Body of pancreas (tissue), 4 donors: ENCODE measurements at places on chromosomes 3 and 15. TPM values are rescaled to one million over a fixed set of nuclear protein-coding genes. Genes with fewer than 3 reads are reported as not detected.

Gene CCRL2
- total RNA-seq, result not detected

Gene RLBP1
- total RNA-seq, result not detected

Gene IGSF11
- 9.1 TPM for total RNA-seq

Gene MYZAP
- total RNA-seq, result 10.9 TPM

Gene A4GNT
- total RNA-seq, result 4.0 TPM

Gene AADACL2
- total RNA-seq, result not detected

Gene SI
- total RNA-seq, result not detected

Gene PPP1R14D
- total RNA-seq, result not detected

Gene SYNPR
- 0.52 TPM for total RNA-seq

Gene CCR8
- total RNA-seq, result not detected

Gene SLC12A1
- not detected for total RNA-seq

Gene VWA5B2
- 15.8 TPM for total RNA-seq

Gene FANCD2OS
- total RNA-seq, result not detected

Gene RASGRP1
- 15.5 TPM for total RNA-seq

Gene GPR149
- not detected for total RNA-seq

Gene KLHL40
- total RNA-seq, result not detected

Gene MNS1
- total RNA-seq, result 4.0 TPM

Gene CIP2A
- 3.6 TPM for total RNA-seq

Gene GOLGA6D
- not detected for total RNA-seq

Gene ABI3BP
- 9.3 TPM for total RNA-seq

Gene TMCO5A
- not detected for total RNA-seq

Gene DPP8
- total RNA-seq, result 27.4 TPM

Gene MST1R
- total RNA-seq, result 12.2 TPM

Gene USP50
- not detected for total RNA-seq

Gene NIT2
- 21.5 TPM for total RNA-seq

Gene TAGLN3
- 0.99 TPM for total RNA-seq

Gene FAIM
- total RNA-seq, result 29.3 TPM

Gene CHST13
- not detected for total RNA-seq

Gene CSPG5
- 0.26 TPM for total RNA-seq

Gene ZNF774
- total RNA-seq, result 9.6 TPM

Gene NANOGP8
- total RNA-seq, result not detected

Gene RPP25
- 9.1 TPM for total RNA-seq

Gene ADCY5
- 18.8 TPM for total RNA-seq

Gene ADAMTSL3
- total RNA-seq, result 10.2 TPM

Gene RETNLB
- not detected for total RNA-seq

Gene NLGN1
- total RNA-seq, result 0.52 TPM

Gene YEATS2
- total RNA-seq, result 13.8 TPM
